ENCODE measurements at places on chromosomes 4 and X. TPM values are rescaled to one million over a fixed set of nuclear protein-coding genes. Genes with fewer than 3 reads are reported as not detected.

Gene KLHL4
- 1.8 TPM for total RNA-seq

Gene LEF1
- total RNA-seq = 0.37 TPM

Gene MAGT1
- 81.9 TPM for total RNA-seq

Gene CTAG1A
- total RNA-seq = not detected

Gene BTK
- total RNA-seq = not detected

Gene SCML2
- 1.5 TPM for total RNA-seq

All from subcutaneous preadipocyte (primary cell).